ENCODE measurements at places on chromosomes 3 and 15.
A peak's percentile ranks its signal among the peaks of the same experiment; 100 is the strongest.

GRCh38 chr15:74257623-74258022 is 21.5 kb downstream of the CCDC33 start:
- DNase-seq, result no peak

GRCh38 chr3:6182476-6182875 is 678.4 kb upstream of the GRM7 start:
- no peak for DNase-seq

- DNase-seq, result no peak
Measured at GRCh38 chr15:57892181-57892580, 173.3 kb downstream of the ALDH1A2 start.

GRCh38 chr3:116164039-116164438 is 281.2 kb downstream of the LSAMP start:
- no peak for DNase-seq

DNA sequence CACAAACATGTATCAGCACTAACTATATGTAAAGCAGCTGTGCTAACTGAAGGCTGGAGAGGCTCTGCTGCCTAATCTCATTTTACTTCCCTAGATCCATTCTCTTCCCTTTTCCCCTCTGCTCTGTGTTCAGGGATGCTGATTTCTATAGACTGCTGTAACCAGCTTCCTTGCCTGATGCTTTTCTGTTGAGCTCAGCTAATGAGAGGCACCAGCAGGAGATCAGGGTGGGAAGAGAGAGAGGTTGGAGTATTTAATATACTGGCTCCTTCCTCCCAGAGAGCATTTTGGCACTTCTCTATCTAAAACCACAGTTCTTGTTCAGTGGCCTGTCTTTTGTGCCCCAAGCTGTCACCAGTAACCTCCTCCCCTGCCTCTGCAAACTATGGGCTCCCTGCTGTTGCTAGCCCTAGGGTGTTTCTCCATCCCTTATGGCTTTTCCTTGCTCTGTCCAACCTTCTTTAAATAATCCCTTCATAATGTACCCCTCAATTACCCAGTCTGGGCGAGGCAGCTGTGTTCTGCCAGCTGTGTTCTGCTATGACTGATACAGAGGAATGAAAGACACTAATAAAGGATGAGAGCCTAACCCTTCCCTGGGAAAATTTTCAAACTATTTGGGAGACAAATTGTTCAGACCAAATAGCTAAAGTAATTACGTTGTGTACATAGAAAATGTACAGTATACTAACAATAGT is 69.5 kb downstream of the CADPS start:
- DNase-seq, result no peak

- no peak for DNase-seq
Measured at GRCh38 chr3:169675091-169675490, 11.6 kb upstream of the MECOM start.

GRCh38 chr15:70447928-70448698 is 315.2 kb downstream of the UACA start:
- no peak for DNase-seq

DNA sequence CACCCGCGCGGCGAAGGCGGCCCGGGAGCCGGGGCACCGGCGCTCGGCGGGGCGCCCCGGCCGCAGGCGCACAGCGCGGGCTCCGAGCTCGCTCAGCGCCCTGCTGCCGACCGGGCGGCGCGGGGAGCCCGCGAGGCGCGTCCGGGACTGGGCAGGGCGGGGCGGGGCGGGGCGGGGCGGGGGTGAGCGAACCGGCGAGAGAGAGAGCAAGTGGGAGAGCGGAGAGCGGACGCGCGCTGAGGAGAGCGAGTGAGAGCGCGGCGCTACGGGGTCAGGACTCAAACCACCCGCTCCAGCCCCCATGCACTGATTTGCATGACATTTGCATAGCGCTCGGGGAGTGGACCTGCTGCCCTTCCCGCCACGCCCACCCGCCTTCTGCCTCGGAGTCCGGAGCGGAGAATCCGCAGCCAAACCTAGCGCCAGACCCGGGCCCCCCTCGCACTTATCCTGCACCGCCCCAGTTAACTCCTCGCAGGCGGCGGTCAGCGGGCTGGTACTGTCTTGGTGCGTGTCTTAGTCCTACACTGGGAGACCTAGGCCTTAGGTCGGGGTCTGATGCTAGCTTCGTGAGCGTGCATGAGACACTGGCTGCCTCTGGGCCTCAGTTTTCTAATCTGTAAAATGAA is at the start of gene MYLK:
Gene MYLK, minus strand, starts transcription at position 130 of the 629 bp plus-strand sequence. CDS start 90,491 bp downstream, outside the sequence.
- DNase-seq, result peak; percentile 87

DNA sequence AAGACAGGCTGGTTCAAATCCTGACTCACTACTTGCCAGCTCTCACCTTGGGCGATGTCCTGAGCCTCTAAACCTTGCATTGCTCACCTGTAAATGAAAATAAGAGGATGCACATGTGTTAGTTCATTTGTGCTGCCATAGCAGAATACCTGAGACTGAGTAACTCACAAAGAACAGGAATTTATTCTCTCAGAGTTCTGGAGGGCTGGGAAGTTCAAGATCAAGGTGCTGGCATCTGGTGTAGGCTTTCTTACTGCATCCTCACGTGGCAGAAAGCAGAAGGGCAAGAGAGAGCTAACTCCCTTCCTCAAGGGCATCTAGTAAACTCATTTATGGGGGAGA is 222.7 kb downstream of the MTHFS start:
- no peak for DNase-seq

DNA sequence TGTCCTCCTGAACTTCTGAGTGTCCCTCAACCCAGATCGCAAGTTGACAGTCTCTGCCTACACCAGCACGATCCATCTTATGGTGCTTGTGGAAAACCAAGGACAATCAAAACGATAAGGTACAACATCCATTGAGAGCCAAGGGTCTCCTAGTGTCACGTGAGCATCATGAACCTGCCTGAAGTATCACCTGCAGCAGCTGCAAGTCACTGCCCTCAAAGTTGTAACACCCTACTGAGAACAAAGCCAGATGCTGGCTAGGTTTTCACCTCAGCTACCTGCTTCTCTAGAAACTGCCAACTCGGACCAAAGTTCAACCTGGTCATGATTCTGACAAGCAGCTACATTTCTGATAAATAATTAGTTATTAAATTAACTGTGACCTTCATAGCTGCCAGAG is 17.5 kb downstream of the C2CD4B start:
- no peak for DNase-seq

DNA sequence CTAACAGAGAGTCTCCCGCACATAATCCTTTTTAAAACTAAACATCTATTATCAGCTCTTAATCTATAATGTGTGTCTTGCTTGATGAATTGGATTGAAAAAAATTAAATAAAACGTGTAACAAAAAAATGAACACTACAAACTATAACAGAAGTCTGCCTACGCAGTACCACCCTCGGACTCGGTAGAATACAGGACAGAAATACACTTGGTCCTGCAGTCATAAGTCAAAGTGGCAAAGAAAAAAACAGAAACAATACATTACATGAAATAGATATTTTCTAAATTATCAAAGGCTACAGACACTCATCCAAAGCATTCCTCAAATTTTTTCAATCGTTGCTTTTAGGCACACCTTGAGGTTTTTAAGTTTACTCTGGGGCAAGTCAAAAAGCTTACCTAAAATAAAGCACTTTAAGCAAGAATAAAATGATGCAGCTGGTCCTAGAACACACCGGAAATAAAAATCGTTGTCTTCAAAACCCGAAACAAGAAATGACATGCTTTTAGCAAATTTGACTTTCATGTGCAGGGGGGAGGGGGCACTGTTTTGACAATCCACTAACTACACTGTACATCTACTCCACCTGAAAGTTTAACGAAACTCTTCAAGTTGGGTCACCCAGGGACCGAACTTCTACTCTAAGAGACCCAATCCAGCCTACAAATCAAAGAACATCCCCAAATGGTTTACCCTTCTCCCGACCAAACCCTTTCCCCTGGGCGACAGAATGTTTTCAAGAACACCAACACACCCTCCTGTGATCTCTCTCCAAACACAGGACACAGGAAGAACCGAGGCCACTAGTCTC is 1.3 kb downstream of the ADAM10 start:
- DNase-seq, result no peak
